ENCODE measurements at places on chromosomes 16 and 17. TPM values are rescaled to one million over a fixed set of nuclear protein-coding genes. Genes with fewer than 3 reads are reported as not detected.
A peak's percentile ranks its signal among the peaks of the same experiment; 100 is the strongest.

The SNTB2 gene
- total RNA-seq, result 25.8 TPM

The CD2BP2 gene
- 22.8 TPM for total RNA-seq

GRCh38 chr16:22235839-22236745 is 30.0 kb downstream of the EEF2K start:
- no peak for DNase-seq

- DNase-seq, result no peak
Observed at GRCh38 chr16:85415196-85416090, 197.7 kb upstream of the GSE1 start.

DNA sequence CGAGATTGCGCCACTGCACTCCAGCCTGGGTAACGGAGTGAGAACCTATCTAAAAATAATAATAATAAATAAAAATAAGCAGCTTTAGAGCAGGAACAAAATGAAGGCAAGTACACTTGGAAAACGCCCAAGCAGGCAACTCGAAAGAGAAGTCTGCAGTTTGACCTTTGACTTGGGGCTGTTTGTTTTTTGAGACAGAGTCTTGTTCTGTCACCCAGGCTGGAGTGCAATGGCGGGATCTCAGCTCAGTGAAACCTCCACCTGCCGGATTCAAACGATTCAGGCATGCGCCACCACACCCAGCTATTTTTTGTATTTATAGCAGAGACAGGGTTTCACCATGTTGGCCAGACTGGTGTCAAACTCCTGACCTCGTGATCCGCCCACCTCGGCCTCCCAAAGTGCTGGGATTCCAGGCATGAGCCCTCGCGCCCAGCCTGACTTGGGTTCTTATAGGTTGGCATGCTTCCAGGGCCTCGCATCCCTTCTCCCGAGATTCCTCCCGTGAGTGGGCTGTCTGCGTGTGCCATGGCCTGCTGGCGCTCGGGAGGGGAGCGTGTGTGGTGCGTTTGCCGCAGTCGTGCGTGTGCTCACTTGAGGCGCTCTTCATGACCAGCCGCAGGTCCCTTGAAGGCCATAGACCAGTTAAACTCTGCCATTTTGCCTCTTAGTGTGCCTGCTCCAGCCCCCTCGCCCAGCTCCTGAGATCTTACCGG is 18.4 kb upstream of the UBE2I start:
- DNase-seq, result no peak

GRCh38 chr17:33287096-33287725 is 5.9 kb downstream of the ASIC2 start:
- no peak for DNase-seq

DNA sequence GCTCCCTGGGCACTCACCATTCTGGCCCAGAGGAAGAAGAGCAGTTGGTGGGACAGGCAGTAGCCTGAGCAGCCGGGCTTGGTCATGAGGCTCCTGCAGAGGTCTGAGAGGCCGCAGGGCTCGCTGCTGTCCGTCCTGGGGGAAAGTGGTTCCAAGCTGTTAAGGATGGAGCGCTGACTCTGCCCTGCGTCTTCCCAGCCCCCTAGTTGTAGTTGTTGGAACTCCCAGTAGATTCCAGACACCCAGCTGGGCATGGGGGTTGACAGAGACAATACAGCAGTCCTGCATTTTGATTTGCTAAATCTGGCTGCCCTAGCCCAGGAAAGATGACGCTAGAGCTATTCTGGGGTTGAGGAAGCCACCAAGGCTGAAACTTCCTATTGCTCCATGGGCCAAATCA is 7.3 kb downstream of the C16orf89 start:
- DNase-seq, result peak; percentile 26

DNA sequence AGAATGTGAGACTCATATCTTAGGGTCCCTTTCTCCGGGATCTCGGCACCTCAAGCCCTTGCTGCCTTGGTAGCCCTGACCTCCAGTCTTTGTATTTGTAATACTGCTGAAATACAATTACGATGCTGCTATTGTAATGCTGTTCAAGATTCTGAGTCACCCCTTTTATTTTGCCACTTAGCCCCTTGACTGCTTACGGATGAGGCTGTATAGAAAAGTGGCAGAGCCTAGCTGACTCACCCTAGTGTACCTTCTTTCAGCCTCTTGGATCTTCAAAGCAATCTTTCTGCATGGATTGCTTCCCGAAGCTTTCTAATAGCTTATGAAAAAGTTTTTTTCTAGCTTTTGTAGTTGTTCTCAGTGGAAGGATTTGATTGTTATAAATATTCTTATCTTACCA is 187.9 kb downstream of the KCNJ2 start:
- DNase-seq, result no peak
